ENCODE measurements at places on chromosomes 16 and 17.

- DNase-seq = no peak
These were observed 12.5 kb downstream of the CAPN15 start for GRCh38 chr16:539901-540530.

DNA sequence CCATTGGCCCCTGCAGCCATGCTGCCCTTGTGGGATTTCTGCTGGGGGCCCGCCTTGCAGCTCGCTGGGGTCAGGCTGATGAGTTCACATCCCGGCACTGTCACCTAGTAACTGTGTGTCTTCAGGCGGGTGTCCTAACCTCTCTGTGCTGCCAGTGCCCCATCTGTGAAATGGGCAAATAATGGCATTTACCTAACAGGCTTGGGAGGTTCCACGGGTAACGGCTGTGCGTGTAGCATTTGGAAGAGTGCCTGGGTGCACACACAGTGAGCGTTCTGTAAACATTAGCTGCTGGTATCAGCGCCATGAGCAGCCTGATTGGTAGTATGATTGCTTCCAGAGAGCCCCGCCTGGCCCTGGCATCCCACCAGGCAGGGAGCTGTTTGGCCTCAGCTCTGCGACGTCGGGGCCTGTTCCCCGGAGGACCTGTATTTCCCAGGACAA is 167.3 kb upstream of the GSE1 start:
- DNase-seq = no peak

DNA sequence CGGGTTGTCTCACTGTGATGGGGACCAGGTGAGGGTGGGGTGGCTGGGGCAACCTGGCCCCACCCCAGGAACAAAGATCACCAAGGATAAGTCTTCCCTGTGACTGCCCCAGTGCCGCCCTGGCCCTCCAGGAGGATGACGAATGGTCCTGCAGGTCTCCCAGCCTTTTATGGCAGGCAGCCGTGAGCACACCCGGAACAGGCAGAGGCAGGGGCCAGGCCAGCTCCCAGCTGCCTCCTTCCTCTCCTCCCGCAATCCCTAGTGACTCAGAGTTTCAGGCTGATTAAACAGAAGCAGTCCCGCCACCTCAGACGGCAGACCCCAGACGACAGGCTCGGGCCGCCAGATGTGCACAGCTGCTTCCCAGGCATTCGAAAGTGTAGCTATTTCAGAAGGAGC is 13.3 kb downstream of the JUP start:
- no peak for DNase-seq

DNA sequence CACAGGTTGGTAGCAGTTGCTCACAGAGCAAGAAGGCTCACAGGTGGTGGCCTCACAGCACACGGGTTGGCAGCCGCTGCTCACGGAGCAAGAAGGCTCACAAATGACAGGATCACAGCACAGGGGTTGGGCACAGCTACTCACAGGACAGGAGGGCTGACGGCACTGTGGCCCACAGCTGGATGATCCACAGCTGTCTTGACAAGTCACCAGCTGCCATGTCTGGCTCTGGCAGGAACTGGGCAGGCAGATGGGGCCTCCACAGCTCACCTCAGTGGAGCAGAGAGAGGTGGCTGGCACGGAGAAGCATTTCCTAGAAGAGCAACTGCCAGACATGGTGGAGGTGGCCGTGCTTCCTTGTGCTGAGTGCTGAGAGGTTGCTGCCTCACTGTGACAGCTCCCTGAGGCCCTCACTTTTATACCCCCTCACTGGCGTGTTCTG is at the start of gene KRTAP16-1:
KRTAP16-1 (minus strand) TSS at position 392 of the 442 bp plus-strand sequence; CDS start at position 336, 56 bp downstream.
- DNase-seq = no peak

DNA sequence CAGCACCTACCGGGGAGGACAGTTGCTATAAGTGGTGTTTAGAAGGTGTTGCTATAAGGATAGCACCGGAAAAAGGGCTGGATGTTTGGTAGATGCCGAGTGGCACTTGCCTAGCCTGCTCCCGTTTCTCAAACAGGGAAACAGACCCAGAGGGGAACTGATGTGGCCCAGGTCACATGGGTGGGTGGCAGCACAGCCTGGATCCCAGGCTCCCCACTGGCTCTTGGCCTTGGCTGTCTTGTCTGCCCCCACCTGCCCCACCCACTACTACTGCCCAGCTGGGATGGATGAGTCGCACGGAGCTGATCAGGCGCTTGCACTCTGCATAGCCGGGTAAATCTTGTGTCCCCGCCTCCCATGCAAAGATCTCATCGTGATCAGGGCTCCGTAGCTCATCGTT is 7.2 kb downstream of the SMTNL2 start:
- no peak for DNase-seq

GRCh38 chr17:6512552-6512951 is 43.8 kb downstream of the PITPNM3 start:
- DNase-seq = no peak

DNA sequence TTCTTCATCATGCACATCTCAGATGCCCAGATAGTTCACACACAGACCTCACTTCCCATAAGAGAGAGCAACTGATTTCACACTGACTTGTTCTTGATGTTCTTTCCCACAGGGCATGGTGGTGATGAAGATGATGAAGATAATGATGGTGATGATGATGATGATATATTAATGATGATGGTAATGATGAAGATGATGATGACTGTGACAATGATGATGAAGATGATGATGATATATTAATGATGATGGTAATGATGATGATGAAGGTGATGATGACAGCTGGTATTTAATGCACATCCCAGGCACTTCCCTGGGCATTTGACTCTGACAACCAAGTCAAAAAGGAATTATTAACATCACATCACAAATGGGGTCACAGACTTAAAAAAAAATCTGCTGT is 225.2 kb downstream of the MAF start:
- no peak for DNase-seq

DNA sequence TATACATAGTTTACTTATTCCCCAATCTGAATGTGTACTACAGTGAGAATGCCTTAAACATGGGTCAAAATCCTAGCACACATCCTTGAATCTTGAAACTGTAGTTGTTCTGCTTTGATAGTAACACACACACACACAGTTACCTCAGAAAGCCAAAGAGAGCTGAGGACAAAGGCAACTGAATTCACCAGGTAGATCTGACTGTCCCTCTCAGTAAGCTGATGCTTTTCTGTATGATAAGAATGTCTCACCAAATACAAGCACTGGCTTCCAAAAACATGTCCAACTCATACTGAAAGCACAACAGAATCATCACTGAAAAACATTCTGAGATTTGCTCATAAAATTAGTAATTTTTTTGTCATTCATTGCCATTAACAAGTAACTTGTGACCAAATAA is 104.3 kb upstream of the DYNLRB2 start:
- no peak for DNase-seq

Measured in stimulated activated CD4-positive, alpha-beta T cell treated with anti-CD3 and anti-CD28 coated beads, Interleukin-12 subunit alpha, Interleukin-12 subunit beta, amount 100 ng/mL, for 24 hours (primary cell).